Stimulated activated naive CD4-positive, alpha-beta T cell (primary cell): ENCODE measurements at places on chromosomes 12 and 14.

GRCh38 chr12:109738209-109738608 lies 24.6 kb downstream of the FAM222A start:
- no peak for DNase-seq

DNA sequence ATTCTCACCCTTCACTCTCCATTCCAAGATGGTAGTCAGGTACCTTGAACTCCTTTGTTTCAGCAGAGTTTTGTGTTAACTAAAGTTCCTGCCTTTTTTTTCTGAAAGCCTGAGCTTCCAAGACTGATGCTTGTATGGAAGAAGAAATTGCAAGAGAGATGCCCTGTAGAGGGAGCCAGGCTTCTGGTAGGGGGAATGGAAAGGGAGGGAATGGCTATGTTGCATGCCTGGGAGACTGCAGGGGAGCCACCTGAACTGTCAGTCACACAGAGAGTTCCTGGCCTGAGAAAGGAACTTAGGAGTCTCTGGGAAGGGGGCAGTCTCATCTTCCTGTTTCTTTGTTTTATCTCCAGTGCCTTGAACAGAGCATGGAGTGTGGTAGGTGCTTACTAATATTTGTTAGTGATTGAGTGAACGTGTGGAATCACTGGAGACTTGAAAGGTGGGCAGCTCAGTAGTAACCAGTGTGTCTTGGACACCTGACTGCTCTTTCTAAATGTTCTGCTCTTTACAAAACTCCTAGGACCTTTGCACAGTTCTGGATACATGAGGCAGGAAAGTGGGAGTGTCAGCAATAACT lies 132.2 kb downstream of the ANO4 start:
- no peak for DNase-seq

DNA sequence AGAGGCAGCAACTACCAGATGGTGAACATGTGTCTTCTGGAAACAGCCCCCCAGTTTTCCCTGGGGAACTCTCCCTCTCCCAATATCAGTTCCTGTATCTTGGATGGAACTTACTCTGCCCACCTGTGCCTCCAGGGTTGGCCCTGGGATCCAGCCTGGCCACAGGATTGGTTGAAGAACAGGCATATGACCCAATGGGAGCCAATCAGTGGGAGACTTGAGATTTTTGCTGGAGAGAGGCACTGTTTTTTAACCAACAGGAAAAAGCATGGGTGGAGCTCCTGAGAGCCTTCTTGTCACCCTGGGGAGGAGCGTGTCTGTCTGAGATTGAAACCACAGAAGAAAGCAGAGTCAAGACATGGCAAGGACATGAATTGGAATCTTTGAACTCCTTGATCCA lies 33.6 kb upstream of the COX6A1 start:
- DNase-seq = no peak

DNA sequence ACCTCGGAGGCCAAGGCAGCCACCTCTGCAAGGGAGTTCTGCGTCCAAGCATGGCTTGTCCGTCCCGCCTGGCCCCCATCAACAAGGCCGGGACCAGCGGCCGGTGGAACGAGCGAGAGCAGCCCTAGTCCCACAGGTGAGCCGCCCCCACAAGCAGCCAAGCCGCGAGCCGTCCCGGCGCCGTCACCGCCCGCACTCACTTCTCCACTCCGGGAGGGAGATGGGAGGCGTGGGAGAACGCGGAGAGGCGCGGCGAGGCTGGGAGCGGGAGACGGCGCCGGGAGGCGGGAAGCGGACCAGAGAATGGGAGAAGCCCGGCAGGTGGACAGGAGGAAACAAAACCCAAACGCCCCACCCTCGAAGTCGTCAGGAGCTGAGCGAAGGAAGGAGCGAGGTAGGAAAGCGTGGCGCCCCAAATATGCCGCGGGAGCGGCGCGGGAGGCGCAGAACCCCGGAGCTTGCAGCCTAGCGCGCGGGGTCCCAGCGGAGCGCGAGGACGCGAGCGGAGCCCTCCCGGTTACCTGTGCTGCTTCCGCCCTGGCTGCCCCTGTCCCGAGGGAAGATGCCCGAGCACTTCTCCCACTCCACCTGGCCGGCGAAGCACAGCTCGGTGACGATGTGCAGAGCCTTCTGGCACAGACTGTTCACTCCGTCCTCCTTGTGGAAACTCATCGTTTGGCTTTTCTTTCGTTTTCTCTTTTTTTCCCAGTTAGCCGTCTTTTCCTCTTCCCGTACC lies 600 bp downstream of the SYT10 start:
- no peak for DNase-seq

DNA sequence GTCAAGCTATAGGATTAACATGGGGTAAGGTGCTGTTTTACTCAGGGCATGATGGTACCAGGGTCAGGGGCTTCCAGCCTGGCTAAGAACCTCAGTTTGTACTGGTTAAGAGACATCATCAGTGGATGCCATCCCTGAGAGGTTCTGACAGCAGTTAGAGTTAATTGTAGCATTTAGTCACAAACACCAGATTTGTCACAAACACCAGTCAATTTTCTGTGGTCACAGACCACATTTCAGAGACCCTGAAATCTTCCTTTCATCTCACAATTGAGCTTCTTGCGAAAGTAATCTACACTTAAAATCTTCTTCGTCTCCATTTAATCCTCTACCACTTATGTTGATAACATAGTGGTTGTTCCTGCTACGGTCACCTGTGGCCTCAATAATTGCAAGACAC lies 143.0 kb upstream of the EGLN3 start:
- DNase-seq = no peak

DNA sequence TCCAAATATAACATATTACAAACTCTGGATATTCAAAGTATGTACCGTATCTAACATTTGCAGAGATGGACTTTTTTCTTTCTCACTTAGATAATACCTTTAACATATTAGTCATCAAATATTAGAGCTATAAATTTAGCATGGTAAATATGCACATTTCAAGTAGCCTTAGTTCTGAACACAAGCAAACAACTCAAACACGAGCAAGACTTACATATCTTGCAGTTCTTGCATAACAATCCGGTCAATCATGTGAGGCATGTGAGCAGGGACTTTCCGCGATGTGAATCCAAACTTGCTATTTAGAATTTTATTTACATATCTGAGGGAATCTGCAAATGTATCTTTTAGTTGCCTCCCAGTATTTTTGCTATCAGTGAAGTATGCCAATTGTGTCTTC lies 22.1 kb upstream of the SYCP3 start:
- DNase-seq = no peak

DNA sequence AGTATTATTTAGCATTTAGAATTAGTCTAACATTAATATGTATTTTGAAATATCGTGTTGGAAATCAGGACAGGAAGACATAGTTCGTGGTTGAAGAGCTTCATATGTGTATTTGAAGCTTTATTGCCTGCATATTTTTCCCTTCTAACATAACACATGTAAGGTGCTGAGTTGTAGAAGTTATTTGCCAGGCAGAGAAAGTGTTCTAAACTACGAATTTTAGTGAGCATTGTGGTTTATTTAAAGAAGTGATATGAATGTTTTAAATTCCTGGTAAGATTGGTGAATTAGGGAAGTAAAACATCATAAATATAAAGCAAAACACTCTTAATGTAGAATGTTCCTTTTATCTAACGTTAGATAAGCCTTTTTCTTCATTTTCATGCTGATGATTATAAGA lies 2.5 kb downstream of the RASSF3 start:
- DNase-seq = no peak

GRCh38 chr12:115983226-115983798 lies 294.2 kb downstream of the MED13L start:
- DNase-seq = no peak

DNA sequence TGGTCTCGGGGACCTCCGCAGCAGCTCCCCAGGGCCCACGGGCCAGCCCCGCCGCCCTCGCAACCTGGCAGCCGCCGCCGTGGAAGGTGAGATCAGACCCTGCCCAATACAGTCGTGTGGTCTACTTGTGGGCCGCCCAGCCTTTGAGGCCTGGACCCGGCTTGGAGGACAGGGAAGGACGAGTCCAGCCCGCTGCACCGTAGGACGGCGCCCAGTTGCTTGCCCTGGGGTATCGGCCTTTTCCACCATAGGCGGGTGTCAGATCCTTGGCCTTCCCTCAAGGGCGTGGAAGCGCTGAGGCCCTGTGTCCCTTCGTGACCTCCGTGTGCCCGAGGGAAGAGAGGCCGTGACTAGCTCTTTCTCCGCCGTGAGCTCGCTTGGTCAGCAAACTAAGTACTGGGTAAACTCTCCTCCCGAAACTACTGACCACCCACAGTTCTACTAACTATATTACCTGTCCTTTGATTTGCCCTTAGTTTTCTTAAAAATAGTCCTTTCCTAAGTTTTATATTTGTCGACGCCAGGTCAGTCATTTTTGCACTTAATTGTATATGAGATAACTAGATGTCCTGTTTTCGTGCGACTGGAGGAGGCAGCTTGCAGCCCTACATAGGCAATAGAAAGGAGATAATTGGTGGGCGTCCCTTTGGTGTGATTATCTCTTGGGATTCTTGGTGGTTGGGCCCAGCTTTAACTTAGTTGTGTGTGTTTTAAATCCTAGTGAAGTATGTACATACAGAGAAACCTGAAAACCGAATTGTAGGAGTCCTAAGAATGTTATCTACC lies 757 bp downstream of the SLC25A3 start:
- no peak for DNase-seq

GRCh38 chr12:48682927-48683326 lies 889 bp upstream of the KANSL2 start:
- DNase-seq = no peak

DNA sequence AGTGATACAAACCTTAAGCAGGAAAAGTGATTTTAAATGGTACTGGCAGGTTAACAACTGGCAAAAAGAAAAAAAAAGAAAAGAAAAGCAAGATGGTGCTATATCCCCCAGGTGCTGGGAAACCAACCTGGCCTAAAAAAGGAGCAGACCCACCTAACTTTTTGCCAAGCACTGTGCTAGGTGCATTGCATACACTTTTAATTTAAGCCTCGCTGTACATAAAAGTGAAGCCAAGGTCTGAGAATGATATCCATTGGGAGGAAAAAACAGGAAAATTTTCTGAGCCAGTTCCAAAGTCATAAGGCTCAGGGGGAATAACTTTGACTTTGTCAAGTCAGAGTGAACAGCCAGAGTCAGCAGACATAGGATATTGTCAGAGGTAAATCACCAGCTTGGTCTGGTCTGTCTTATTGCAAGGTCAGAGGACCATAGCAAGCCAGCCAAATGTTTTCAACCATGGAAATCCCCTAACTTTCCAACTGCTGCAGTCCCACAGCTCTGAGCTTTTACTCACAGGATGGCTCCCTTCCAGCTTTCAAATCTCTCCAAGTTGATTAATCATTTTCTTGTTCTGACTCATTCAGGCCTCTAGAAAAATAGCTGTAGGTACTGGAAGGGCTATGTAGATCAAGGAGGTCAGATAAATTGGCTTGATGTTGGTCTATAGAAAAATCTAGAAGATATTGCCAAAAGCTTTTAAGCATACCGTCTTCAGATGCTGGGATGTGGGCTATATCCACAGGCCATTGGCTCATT lies 412.9 kb downstream of the RAD51B start:
- DNase-seq = no peak

GRCh38 chr12:82694970-82695369 lies 8.3 kb downstream of the TMTC2 start:
- no peak for DNase-seq

- DNase-seq = no peak
Observed at GRCh38 chr12:39352471-39353017, 90.4 kb downstream of the KIF21A start.

DNA sequence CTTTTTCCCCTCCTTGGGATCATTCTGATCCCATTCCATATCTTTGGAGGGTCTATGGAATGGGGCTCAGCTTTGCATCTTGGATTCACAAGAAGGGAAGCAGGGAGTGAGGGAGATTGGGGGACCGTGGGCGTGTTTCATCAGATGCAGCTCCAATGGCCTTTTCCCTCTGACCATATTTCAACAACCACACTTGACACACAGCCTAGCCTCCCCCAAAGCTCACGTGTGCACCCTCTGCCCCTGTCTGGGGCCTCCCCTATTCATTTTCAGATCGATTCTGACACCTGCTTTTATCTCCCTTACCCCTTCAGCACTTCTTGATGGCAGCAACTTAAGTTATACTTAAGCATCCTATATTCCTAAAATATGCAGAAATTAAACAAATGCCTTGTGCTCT lies 126.6 kb downstream of the CHST11 start:
- no peak for DNase-seq

DNA sequence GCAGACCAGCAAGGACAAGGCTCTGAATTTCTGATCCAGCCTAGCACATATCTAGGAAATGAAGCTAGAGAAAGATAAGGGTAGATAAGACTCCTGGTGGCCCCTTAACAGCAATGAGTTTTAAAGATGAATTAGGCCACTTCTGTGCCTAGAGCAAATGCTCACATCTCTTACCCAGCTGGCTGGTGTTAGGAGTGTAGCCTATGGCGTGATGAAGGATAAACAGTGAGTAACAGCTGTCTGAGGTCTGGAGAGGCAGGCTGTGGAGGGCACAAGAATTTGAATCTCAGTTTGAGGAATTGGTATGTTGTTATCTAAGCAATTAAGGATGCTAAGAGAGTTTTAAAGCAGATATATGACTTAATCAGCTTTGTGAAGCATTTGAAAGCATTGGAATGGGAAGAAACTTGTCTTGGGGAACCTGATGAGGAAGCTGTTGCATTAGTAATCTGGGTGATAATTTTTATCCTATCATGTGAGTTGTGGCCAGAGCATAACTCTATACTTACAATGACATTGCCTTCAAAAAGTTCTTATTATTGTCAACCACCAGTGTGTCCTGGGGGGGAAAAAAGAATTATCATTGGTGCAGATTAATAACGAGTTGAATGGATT lies 161.8 kb downstream of the SRGAP1 start:
- no peak for DNase-seq

- no peak for DNase-seq
Observed at GRCh38 chr12:56082967-56083366, 3.0 kb downstream of the ERBB3 start.

DNA sequence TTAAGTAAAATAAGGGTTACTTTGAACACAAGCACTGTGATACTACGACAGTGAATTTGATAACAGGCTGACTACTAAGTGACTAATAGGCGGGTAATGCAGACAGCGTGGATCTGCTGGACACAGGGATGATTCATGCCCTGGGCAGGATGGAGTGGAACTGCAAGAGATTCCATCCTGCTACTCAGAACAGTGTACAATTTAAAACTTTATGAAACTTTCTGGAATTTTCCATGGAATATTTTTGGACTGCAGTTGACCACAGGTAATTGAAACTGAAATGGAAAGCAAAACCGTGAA lies 46.0 kb downstream of the YEATS4 start:
- no peak for DNase-seq

- no peak for DNase-seq
Observed at GRCh38 chr12:89239534-89239933, 112.8 kb downstream of the DUSP6 start.

GRCh38 chr12:117039891-117040309 lies 59.3 kb downstream of the TESC start:
- no peak for DNase-seq

GRCh38 chr12:29425722-29426121 lies 44.8 kb upstream of the ERGIC2 start:
- no peak for DNase-seq
